NCI-H1105 treated with DMSO at 0.1 percent for 48 hours (cell line): ENCODE measurements at places on chromosomes 16 and 17.
A peak's percentile ranks its signal among the peaks of the same experiment; 100 is the strongest.

- no peak for DNase-seq
Observed at GRCh38 chr17:75086496-75087181, 1.1 kb upstream of the SLC16A5 start.

GRCh38 chr17:47813512-47814031, 8.0 kb downstream of the OSBPL7 start:
- DNase-seq = no peak

DNA sequence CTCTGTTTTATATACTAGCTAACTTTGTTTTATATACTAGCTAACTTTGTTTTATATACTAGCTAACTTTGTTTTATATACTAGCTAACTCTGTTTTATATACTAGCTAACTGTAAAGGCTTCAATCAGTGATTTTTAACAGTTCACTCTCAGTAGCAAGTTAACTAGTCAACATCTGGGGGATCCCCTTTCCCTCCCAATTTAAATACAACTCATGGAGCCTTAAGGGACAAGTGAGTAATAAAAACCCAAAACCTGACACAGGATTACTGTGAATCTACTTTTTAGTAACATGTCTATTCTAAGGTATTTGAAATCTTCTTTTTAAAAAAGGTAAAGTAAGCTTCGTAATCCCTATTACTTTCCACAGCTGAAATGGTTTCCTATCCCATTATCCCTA, 32.2 kb downstream of the FAM222B start:
- DNase-seq = no peak

GRCh38 chr16:66858740-66859396, 14.7 kb downstream of the CA7 start:
- no peak for DNase-seq

- DNase-seq = no peak
Observed at GRCh38 chr17:80545499-80545826, 825 bp downstream of the RPTOR start.

- DNase-seq = no peak
Observed at GRCh38 chr17:79651761-79652160, 40.9 kb upstream of the RBFOX3 start.

DNA sequence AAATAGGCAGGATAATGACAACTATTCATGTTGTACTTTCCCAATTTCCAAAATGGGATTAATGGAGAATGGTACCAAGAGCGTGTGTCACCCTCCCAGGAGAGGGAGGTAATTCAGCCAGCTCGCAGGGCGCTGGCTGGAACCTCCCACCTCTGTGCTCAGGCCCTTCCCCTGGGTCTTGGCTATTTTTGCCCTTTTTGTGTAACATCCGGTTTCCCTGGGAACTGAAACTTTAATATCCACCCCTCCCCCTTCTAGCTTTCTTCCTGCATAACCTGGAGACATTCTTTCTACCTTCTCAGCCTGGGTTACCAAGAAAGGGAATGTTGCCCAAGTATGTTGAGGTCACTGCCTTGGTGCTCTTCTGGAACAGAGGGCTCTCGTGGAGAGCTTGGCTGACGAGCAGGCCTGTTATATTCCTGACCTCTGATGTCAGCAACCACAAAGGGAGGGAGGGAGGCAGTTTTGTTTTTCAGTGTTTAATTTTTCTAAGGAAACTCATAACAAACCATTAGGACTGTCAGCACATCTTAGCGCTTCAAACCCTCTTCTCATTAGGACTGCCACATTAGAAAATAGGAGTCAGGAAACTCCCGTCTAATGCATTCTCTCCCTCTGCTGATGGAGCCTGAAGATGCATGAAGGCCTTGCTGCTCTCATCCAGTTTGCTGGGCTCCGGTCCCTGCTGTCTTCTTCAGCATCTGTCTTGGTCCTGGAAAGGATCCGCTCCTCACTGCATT, 25.6 kb downstream of the ITGB3 start:
- no peak for DNase-seq

DNA sequence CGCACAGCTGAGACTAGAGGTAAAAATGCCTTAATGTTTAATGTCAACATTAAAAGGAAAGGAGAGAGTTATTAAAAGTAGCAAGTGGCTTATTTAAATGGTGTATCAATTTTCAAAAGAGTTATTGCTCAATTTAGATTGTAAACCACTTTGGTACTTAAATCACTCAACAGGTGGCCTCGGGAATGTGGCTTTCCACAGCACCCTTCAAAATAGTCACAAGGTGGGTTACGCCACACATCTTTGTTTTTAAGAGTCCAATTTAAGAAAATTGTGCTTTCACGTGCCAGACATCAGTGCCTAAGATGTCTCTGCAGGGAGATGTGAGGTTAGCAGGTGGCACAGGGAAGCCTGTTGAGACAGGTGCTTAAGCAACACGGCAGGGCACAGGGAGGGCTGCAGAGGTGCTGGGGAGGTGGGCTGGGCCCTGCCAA, 27.5 kb upstream of the ADCY7 start:
- DNase-seq = peak; percentile 94

GRCh38 chr17:81394377-81394920, 808 bp upstream of the BAHCC1 start:
- no peak for DNase-seq

DNA sequence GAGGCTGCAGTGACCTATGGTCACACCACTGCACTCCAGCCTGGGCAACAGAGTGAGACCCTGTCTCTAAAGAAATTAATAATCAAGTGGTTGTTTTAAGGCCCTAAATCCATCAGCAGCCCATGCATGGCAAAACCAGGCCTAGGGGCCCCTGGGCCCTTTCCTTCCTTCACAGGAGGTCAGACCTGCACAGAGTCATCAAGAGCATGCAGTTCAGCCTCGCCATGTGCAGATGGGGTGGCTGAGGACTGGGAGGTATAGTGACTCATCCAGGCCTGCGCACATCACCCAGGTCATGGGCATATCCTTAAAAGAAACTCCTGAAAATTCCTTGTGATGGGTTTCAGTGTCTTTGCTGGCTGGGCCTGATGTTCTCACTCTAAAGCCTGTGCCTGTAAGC, 72.4 kb upstream of the AMZ2 start:
- no peak for DNase-seq

DNA sequence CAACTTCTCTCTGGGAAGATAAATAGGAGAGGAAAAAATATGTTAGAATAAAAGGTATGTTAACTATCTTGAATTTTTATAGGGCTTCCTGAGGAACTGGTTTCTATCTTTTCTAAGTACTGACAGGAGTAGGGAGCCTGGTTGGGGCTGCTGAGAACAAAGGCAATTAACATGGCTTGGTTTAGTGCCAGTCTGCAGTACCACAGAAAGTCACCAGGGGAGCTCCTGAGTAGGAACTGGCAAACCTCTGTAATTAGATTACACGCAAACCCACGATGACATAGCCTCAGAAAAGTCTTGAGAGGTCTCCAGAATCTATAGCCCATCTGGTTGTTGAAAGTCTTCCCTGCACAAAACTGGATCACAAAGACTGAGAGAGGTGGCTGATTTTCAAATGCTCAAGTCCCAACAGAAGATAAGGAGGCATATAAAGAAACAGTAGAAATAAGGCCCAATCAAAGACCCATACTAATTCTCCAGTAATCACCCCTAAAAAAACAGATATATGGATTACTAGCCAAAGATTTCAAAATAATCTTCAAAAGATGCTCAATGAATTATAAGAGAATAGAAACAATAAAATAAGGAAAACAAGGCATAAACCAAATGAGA, 11.7 kb upstream of the CNTNAP4 start:
- peak; percentile 45 for DNase-seq

GRCh38 chr16:24683847-24684493, 45.5 kb upstream of the TNRC6A start:
- no peak for DNase-seq

- no peak for DNase-seq
Observed at GRCh38 chr17:61813211-61813610, 50.1 kb downstream of the BRIP1 start.

DNA sequence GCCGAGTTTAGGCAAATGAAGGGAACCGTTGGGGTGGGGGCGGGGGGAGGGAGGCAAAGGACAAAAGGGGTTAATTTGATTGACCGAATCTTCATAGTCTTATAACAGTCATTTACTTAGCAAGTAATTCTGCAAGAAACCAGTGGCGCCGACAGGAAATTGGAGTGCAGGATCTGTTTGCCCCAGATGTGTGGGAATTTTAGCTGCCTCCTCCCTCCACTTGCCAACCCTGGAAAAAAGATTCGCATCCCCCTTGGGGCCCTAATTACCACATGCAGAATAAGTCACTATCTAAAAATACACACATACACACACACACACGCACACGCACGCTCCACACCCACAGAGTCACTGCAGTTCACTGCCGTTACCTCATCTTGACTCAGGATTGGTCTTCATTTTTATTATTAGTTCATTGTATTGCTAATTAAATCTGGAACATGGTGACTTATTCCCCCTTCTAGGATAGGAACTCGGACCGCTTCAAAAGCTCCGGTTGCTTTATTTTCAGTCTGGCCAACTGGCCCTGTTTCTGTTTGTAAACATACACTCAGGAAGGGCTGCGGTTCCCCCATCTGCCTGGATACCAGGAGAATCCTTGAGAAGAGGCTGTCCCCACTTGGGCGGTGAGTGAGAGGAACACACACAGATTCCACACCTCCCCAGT, 241.6 kb upstream of the SALL1 start:
- DNase-seq = no peak

DNA sequence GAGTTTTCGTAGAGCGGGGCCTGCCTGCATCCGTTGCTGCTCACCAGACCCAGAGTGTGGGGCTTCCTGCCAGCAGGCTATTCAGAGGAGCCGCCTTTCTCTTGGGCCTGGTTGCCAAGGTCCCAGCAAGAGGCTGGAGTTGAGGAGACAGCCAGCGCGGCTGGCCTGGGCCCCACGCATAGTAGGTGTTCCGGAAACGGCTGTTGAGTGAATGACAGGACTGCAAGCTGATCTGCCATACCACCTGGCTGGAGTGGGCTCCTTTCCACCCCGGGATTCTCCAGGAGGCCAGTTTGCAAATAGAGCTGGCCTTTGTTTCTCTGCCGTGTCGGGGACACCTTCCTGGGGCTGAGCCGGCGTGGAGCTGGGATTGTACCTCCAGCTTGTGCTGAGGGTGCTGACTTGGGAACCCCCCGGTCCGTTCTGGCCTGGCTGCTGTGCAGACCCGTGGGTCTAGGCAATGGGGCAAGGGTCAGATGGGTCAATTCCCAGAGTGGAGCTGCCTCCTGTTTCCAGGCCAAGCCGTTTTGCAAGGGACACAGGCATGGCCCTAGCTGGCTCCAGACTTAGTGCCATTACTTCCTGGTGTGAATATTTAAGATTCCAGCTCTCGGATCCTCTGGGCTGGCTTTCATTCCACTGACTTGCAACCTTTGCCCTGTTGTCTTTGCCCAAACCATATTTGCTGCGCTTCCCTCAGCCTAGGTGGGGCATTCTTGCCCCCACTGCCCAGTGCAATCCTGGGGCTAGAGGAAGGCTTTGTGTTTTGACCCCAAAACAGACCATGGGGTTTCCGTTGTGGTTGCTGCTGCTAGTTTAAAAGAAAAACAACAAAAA, 68.8 kb downstream of the CMIP start:
- no peak for DNase-seq

GRCh38 chr16:79170555-79171246, 429.8 kb downstream of the MAF start:
- no peak for DNase-seq

GRCh38 chr17:59456428-59456827, 109.0 kb upstream of the DHX40 start:
- no peak for DNase-seq

- no peak for DNase-seq
Observed at GRCh38 chr17:76995387-76996105, 127.3 kb downstream of the MGAT5B start.

DNA sequence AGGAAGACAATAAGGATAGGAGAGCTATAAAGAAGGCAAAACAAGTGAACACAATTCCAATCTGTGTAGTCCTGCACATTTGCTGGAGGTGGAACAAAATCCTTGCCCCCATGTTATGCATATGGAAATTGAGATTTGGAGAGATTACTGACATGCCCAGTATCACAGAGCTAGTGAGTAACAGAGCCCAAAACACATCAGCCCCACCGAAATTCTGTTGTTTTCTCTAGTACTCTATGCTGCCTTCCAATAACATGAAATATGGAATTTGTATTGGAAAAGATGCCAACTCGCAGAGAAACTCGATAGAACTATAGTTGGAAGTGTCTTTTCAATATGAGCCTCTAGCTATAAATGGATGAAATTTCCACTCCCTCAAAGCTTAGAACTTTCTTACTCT, 456.6 kb downstream of the CDH13 start:
- DNase-seq = no peak

GRCh38 chr17:48438516-48439061, 8.6 kb upstream of the SKAP1 start:
- no peak for DNase-seq

DNA sequence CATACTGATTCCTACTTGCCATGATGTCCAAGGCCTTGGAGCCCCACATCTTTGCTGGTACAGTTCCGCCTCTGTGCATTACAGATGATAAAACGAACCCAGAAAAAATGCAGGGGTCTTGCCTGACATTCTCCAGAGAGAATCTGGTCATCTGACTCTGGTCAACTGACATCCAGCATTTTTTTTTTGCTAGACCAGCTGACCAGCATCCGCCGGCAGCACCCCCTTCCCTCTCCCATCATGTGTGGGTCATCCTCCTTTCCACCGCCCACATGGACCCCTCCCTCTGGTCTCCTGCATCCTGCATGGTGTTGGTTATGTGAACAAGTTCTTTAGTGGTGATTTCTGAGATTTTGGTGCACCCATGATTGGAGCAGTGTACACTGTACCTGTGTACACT, 47.1 kb downstream of the CDH1 start:
- no peak for DNase-seq

GRCh38 chr17:45143767-45144198, 4.5 kb upstream of the HEXIM1 start:
- no peak for DNase-seq

DNA sequence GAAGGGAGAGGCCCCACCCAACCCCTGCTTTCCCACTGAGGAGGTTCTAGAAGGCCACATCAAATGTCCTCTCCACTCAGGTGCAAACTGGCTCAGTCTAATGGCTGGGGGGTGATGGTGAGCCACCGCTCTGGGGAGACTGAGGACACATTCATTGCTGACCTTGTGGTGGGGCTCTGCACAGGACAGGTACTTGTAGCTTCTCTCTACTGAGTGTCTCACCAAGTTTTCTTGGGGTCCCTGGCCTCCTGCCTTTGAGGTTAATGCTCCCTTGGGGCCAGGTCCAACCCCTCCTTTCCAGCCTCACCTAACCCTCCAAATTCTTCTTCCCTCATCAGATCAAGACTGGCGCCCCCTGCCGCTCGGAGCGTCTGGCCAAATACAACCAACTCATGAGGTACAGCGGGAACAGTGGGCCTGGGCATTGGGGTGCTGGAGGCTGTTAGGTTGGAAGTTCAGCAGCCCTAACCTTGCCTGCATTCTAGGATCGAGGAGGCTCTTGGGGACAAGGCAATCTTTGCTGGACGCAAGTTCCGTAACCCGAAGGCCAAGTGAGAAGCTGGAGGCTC, 5.7 kb downstream of the ENO3 start:
- DNase-seq = no peak

- DNase-seq = no peak
Observed at GRCh38 chr17:81915331-81915730, 2.6 kb downstream of the SIRT7 start.

DNA sequence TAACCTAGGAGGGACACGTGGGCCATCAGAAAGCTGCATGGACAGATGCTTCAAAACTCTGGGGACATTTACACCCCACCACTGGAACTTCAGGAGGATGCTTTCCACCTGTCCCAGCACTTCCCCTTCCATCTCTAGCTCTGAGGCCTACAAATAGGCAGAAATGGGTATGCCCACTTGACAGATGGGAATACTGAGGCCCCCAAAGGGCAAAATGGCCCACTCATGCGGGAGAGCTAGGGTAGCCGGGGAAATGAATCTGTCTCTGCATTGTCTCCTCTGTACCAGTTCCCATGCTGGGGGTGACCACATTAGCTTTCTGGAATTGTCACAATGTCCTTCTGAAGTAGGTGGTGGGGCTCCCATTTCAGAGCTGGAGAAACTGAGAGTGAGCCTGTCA, 592.1 kb upstream of the CDH5 start:
- no peak for DNase-seq
